Thymus (tissue), 14 donors: ENCODE measurements at places on chromosomes 4 and X.

DNA sequence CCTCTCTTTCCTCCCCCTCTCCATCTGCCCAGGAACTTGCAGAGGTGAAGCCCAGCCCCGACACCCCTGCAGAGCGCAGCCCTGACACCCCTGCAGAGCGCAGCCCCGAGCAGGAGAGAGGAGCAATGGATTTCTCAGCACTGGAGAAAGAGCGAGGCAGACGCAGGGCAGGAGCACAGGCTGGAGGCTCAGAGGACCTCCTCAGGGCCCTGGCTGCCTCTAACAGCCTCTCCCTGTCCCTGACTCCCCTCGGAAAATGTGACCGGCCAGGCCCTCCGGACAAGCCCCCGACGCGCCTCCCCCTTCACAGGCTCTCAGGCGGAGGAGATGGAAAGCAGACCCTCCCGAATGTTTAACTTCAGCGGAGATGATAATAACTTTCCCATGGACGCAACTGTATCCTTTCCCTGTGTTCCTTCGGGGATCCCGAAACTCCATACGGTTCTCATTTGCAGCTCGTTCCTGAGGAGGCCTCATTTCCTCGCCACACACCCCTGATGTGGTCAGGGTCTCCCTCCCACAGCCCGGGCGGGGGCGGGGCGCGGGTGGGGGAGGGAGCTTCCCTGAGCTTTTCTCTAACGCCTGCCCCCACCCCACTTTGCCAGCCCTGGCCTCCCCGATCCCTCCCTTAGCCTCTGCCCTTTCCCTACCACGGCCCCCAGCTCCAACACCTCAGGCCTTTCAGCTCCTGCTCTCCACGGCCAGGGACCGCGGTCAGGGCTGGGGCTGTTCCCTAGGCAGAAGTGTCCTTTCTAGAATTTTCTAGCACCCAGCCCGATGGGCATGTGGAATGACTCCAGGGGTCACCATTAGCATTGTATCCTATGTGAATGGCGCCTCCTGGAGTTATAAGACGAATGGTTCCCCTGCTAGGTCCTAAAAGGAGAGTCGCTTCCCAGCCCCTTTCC, 201.1 kb upstream of the BCOR start:
- DNase-seq, result no peak

- no peak for DNase-seq
These were observed 397.9 kb downstream of the TMA16 start for GRCh38 chr4:163892417-163892816.

- no peak for DNase-seq
These were observed 352.8 kb downstream of the SPRY1 start for GRCh38 chr4:123749383-123749782.

GRCh38 chr4:36164900-36165630, 79.2 kb downstream of the ARAP2 start:
- no peak for DNase-seq

- no peak for DNase-seq
These were observed 154.2 kb upstream of the PRDX4 start for GRCh38 chrX:23513121-23513520.

DNA sequence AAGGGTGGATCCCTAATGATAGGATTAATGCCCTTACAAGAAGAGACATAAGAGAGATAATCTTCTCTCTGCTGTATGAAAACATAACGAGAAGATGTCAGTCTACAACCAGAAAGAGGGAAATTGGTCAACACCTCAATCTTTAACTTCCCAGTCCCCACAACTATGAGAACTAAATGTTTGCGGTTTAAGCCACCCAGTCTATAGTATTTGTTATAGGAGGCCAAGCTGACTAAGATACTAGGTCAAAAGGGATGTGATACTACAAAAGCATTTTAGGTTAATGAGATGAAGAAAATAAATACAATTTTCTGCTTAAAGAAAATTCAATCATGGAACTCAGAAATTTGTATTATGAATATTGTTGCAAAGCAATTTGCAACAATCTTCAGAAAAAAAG, 55.4 kb upstream of the LHFPL1 start:
- DNase-seq, result no peak

GRCh38 chr4:77127215-77127614, 29.8 kb upstream of the CCNG2 start:
- no peak for DNase-seq

DNA sequence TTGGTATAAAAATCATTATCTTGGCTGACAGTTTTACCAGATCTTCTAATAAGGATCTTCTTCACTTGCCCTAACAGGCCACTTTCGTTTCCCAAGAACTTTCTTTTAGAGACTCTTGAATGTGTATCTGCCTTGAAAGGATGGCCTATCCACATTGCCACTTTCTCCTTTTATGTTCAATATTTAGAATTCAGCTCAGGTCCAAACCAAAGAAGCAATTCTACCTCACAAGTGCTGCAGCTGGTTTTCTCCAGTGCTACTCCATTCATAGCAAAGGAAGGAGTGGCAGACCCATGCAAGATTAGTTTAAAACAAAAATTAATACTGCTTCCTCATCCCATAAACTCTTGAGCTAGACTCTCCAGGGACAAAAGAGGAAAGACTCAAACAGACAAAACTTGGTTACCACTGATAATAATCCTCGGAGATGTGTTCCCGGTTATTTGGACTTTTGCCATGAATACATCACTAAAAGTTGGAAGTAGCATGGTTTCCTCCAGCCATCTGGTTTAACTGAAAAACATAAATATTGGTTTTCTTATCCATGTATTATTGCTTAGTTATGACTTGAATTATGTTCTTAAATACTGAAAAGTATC, 401.8 kb downstream of the PABPC4L start:
- DNase-seq, result no peak

- DNase-seq, result no peak
These were observed 43.5 kb upstream of the GPR174 start for GRCh38 chrX:79100791-79101484.

DNA sequence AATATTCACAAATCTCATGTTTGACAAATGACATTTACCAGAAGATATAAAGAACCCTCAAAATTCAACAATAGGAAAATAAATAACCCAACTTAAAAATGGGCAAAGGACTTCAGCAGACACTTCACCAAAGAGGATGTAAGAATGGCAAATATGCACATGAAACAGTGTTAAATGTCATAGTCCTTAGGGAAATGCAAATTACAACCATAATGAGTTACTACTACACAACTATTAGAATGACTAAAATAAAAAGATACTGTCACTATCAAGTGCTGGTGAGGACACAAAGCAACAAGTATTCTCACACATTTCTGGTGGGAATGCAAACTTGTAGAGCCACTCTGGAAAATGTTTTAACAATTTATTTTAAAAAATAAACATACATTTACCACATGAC, 40.8 kb upstream of the NR0B1 start:
- DNase-seq, result no peak

GRCh38 chrX:39726771-39727170, 371.0 kb downstream of the BCOR start:
- DNase-seq, result no peak

GRCh38 chr4:53963336-53963735, 101.1 kb downstream of the CHIC2 start:
- DNase-seq, result no peak

GRCh38 chr4:79023799-79024770, 84.8 kb upstream of the PAQR3 start:
- no peak for DNase-seq

- DNase-seq, result no peak
These were observed 98.2 kb downstream of the ARSJ start for GRCh38 chr4:113881256-113881655.

DNA sequence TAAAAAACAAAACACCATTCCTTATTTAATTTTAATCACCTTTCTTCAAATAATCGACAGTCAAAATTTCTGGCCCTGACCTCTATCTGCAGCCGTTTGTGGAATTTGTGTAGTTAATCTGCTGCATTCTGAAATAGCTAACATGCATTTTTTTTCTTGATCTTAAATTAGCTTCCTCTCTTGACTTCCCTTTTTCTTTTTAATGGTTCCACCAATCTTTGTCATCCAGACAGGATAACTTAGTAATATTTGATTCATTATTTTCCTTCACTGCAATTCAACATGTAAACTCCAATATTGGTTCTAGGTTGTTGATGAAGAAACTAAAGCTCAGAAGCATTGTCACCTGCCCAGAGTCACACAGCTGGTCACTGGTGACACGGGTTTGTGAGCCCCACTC, 77.3 kb downstream of the ARHGAP10 start:
- no peak for DNase-seq

DNA sequence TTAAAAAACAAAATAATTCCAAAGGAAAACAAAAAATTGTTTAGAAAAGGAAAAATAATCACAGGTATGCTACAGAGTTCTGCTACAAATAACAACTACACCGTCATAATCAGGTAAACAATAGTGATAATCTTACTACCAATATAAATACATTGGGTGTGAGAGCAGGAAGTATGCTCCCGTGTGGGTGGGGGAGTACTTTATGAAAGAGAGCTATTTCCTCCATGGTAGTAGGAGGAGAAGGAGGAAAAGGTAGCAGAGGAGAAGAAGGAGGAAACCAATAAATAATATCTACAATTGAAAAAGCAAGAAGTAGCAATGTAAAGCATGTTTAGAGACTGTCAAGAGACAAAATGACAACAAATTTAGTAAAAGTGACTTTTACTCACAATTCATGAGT, 35.1 kb downstream of the TEC start:
- no peak for DNase-seq

GRCh38 chr4:7699031-7699430, 240.6 kb downstream of the AFAP1 start:
- DNase-seq, result no peak

GRCh38 chr4:53855581-53856250, 208.7 kb downstream of the CHIC2 start:
- no peak for DNase-seq

DNA sequence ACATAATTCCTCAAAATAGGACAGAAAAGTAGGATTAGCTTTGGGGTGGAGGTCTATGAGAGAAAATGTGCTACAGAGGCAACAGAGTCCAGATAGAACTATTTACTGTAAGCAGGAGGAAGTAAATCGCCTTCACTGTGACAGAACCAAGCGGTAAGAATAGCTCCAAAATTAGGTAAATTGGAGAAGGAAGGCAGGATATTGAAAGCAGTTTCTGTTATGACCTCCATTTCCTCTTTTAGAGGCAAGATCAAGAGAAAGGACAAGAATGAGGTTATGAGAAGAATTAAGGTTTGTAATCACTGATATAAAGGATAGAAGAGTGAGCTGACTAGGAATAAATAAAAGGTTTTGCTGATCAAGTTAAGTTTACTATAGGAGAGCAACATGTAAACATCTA, 44.1 kb upstream of the NEUROG2 start:
- DNase-seq, result peak; percentile 4

DNA sequence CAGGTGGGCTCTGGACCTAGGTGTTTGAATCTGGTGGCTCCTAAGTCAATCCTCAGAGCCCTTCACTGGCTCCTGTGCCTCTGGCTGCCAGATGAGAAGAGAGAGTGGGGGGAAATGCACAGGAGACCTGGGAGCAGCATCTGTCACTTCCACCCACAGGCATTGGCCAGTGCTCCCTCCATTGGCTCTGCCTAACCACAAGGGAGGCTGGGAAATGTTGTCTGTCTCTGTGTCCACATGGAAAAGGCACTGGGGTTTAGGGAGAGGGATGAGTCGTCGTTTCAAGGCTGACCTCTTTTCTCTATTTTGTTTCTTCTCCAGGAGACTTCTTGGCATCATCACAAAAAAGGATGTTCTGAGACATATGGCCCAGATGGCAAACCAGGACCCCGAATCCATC, 76.4 kb downstream of the CLCN4 start:
- no peak for DNase-seq

- no peak for DNase-seq
These were observed 293.2 kb downstream of the UNC5C start for GRCh38 chr4:95255396-95256107.

GRCh38 chr4:136939781-136940180, 592.5 kb downstream of the PCDH18 start:
- DNase-seq, result no peak

- no peak for DNase-seq
These were observed 58.3 kb downstream of the MID1IP1 start for GRCh38 chrX:38859602-38860001.

DNA sequence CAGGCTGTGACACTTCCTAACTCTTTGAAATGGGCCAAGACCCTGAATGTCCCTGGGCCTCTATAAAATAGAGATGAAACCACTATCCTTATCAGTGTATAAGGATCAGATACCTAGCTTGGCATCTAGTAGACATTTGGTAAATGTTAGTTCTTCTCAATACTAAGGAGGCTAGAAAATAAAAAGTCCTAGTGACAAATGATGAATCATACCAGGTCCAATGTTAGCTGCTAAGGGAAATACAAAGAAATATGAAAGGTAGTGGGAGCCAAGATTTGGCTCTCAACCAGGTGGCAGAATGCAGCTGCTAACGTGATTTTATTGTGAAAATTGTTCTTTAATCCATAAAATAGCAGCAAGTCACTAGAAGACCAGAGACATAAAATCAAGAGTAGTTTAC, 19.8 kb upstream of the PPARGC1A start:
- no peak for DNase-seq

DNA sequence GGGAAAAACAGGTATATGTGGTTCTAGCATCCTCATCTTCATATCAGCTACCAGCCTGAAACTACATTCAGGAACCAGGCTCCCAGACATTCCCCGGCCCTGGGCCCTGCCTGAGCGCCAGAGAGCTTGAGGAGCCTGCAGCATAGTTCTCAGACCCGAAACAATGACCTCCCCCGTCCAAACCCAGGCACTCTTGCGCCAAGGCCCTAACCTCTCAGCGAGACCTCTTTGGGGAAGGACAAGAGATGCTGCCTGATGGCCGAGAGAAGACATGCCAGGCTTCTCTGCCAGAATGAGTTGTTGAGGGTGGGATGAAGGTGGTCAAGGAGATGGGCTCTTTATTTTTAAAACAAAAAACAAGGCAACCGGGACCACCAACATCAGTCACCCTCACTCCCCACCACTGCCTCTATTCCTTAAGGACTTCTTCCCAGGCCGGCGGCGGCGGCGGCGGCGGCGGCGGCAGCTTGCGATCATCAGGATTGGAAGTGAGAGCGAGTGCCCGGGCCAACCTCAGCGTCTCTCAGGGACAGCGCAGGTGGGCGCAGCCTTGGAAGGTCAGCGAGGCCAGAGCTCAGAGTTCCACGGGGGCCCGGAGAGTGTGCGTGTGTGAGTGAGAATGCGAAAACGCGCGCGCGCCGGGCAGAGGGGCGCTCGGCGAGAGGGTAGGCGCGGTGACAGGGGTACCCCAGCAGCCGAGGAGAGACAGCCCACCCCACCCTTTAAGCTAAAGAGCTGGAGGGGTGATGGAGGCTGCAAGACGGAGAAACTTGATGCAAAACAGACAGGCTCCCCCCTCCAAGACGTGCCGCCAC, 601 bp downstream of the INPP4B start:
- peak; percentile 24 for DNase-seq

DNA sequence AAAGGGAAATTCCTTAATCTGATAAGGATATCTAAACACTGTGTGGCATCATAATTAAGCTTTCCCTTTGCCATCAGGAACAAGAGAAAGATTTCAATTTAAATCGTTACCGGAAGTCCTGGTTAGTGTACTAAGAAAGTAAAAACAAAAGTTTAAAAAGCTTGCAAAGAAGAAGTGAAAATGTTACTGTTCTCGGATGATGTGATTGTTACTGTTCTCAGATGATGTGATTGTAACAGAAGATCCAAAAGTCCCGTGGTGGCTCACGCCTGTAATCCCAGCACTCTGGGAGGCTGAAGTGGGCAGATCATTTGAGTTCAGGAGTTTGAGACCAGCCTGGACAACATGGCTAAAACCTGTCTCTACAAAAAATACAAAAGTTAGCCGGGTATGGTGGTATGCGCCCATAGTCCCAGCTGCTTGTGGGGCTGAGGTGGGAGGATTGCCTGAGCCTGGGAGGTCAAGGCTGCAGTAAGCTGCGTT, 62.5 kb downstream of the RGS12 start:
- no peak for DNase-seq
